Head of caudate nucleus (tissue), 42 donors: ENCODE measurements at places on chromosomes 3 and 15.

GRCh38 chr15:91824256-91824655, 29.3 kb upstream of the SLCO3A1 start:
- no peak for DNase-seq

- DNase-seq: no peak
These were observed 29.0 kb upstream of the TBC1D21 start for GRCh38 chr15:73844356-73844755.

- peak; percentile 55 for DNase-seq
These were observed 41.0 kb upstream of the LIMD1 start for GRCh38 chr3:45553469-45553974.

GRCh38 chr3:33124638-33125037, 10.8 kb downstream of the CRTAP start:
- no peak for DNase-seq

DNA sequence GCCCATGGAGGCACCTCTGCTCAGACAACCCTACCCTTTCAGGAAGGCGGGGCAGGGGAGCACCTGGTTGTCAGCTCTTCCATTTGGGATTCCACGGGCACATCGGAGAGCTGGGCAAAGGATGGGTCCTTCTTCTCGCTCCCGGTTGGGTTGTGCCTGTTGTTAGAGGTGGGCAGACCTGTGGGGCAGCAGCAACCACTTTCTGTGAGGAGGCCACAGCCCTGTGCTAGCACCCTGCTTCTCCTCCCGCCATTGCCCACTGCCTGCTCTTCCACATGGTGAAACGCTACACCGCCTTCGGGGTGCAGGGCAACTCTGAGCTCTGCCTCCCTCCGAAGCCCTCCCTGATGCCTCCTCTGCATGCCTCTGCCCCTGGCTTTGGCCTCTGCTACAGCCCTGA, 7.0 kb upstream of the HHATL start:
- no peak for DNase-seq

DNA sequence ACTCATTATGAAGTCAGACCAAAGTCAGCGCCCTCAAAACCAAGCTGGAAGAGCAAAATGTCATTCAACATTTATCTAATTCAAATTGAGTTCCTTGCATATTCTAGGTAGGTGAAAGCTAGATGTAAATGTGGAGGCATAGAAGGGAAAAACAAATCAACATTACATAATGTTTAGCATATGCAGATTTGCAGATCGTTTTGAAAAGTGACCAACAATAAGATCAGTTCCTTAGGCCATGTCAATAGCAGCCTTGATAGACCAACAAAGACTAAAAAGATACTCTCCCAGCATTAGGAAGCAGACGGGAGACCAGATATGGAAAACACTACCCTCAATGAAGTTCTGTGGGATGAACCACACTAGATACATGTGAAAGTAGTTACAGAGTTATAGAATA, 83.0 kb downstream of the PLD1 start:
- DNase-seq: no peak

GRCh38 chr3:12141350-12141749, 17.4 kb downstream of the TIMP4 start:
- no peak for DNase-seq

DNA sequence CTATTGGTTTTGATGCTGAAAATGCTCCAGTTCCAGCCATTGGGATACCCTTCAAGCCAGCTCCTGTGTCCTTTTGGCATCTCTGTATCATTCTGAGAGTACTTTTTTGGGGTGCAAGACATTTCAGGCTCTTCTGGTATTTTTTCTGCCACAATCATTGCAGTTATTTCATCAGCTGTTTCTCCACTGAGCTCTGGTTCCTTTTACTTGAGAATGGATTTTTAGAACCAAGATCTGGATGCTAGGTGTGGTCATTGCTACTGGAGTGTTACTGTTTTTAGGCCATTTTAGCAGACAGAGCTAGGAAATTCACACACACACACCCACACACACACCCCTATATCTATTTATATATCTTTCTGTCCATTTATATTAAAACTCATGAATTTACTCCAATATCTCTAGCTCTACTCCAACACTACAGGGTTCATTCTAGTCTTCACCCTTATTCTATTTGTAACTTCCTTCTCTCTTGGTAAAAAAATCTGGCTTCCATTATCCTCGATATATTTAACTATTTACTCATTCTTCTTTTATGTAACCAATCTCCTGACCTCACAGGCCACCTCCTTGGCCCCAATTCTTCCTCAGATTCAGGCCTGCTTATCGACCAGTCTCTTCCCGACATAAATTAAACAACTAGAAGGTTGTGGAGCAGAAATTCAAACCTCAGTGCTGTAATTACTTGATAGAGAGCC, 17.0 kb downstream of the SLC35G2 start:
- no peak for DNase-seq

- DNase-seq: no peak
These were observed 6.7 kb downstream of the P2RY12 start for GRCh38 chr3:151377768-151378385.

DNA sequence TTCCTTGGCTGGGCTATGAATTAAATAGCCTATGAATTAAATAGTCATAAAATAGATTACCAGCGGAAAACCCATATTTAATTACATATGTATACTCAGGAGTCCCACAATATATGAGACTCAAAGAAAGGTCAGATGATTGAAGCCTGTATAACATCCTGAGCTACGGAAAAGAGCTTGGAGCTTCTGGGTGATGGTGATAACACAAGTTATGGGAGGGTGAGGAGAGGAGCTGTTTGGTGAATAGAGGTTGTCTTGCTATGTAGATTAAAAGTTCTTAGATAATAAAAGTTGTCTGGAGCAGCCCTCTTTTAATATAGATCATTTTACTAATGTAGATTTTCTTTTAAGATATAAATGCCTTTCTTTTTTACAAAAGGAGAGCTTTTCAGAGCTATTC, 1.8 kb downstream of the PML start:
- no peak for DNase-seq

GRCh38 chr3:63413523-63413922, 135.4 kb downstream of the SYNPR start:
- DNase-seq: no peak

- DNase-seq: no peak
These were observed 127.9 kb downstream of the MITF start for GRCh38 chr3:69866988-69867720.

DNA sequence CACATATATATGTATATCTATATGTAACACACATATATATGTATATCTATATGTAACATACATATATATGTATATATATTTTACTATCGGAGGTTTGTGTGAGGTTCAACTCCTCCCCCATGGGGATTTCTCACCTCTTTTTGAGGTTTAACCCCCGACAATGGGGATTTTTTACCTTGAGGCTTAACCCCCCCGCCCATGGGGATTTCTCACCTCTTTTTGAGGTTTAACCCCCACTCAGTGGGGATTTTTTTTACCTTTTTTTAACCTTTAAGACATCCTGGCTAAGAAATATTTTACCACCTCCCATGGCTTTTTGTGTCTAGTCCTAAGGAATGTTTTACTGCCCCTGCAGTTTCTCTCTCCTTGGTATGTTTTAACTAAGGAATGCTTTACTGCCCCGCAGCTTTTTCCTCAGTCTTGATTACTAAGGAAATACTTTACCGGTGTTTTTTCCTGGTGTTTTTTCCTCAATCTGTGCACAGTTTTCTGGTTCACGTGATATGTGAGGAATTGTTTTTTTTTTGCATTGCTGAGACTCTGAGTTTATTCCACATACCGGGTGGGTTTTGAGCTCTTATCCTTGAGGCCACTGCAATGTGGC, 185.2 kb downstream of the KLF13 start:
- no peak for DNase-seq

DNA sequence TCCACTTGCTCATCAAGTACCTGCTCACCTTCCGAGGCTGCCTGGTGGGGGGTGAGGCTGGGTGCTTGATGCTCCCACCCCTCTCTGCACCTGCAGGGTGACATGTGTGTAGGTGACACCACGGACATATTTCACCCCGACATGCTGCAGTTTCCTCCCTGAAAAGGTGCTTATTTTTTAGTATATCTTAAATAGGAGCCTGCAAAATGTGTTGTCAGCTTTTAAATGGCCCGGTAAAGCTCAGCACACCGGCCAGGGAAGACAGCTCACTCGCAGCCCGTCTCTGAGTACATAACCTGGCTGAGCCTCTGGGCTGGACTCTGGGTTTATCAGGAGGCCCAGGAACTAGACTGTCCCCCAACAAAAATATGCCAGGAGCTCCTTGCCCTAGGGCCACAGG, 89.3 kb upstream of the LINGO1 start:
- no peak for DNase-seq

DNA sequence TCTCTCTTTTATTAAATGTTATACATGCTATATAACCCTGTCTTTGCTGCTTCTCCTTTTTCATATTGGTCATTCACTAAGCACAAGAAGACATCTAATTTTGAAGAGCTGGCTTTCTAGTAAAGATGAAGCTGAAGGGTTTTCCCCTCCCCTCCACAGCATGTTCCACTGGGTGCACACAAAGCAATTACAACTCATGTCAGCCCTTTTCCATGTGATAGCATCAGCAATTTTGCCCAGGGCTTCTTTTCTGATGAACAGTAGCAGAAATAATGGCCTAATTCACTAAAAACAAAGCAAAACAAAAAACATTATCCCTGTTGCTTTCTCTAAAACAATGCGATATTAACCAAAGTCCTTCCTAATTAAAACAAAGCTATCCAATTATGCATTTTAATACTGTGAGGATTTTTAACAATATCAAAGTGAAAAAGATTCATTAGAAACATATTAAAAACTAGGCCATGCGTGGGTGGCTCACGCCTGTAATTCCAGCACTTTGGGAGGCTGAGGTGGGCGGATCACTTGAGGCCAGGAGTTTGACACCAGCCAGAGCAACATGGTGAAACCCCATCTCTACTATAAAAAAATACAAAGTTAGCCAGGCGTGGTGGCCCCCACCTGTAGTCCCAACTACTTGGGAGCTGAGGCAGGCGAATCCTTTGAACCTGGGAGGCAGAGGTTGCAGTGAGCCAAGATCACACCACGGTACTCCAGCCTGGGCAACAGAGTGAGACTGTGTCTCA, 12.2 kb upstream of the PIK3R4 start:
- no peak for DNase-seq

DNA sequence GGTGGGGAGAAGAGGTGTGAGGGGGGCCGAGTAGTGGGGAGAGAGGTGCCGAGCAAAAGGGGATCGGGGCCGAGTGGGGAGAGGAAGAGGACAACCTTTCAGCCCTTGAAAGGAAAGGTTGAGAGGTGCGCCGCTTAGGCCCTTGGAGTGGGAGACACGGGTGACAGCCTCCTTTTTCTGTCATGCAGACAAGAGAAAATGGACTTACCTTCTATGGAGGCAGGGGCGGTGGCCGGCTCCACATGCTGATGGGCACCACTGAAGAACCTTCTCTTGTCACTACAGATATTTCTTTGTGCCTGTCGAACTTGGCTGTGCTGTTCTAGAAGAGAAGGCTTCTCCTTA, 421 bp downstream of the KLHL18 start:
- peak; percentile 21 for DNase-seq

DNA sequence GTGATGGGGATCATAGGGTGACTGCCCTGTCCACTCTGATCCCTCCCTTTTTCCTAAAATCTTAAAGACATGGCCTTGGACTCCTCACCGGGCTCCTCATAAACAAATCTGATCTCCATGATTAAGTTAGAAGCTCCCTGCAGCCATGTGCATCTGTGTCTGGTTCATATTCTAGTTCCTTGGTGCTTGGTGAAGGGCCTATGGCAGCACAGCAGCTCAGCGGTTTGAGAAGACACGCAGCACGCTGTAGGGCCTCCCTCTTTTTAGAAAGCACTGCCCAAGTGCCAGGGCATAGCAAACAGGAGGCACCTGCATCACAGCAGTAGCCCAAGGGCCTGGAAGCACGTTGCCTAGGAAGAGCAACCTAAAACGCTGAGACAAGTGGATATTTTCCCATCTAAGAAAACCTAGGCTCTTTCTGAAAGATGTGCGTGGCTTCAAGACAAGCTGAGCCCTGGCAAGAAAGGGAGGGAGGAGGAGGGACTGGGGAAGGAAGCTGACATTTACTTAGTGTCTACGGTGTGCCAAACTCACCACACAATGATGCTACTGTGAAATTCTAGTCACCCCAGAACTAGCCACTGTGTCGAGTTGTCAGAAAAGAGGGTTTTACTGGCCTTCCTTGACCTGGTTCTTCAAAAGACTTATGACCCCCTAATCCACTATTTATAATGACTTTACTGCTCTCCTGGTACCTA, 14.9 kb upstream of the ULK3 start:
- no peak for DNase-seq

DNA sequence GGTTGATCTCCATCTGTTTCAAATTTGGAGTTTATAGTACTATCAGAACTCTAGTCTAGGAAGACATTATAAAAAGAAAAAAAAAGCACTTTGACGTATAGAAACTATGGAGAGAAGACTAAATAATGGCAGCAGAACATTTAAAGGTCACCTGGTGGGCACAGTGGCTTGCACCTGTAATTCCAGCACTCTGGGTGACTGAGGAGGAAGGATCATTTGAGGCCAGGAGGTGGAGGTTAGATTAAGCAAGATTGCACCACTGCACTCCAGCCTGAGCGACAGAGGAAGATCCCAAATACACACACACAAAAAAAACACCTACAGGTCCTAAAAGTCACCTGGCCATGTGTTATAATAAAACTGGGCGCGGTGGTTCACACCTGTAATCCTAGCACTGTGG, 13.8 kb downstream of the SIN3A start:
- no peak for DNase-seq

- no peak for DNase-seq
These were observed 712.4 kb upstream of the UBE2E2 start for GRCh38 chr3:22490747-22491146.

DNA sequence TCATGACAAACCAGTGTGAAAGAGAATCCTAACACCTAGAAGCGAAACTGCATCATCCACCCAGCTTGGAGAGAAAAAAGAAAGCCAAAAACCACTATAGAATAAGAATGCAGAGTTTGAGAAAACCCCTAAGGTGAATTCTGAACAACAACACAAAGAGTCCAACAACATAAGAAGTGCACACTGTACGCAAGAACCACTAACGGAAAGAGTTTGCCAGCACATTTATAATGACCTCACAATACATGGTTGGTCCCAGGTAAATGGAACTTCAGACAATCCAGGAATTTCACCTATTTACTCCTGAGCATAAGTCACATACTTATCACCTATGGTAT, 128.3 kb upstream of the BHLHE40 start:
- DNase-seq: no peak

GRCh38 chr3:114178770-114179368, at the start of gene DRD3:
Gene DRD3, minus strand, starts transcription at chr3:114179052. Its CDS starts 7,060 bp downstream, at chr3:114171992.
- DNase-seq: no peak

DNA sequence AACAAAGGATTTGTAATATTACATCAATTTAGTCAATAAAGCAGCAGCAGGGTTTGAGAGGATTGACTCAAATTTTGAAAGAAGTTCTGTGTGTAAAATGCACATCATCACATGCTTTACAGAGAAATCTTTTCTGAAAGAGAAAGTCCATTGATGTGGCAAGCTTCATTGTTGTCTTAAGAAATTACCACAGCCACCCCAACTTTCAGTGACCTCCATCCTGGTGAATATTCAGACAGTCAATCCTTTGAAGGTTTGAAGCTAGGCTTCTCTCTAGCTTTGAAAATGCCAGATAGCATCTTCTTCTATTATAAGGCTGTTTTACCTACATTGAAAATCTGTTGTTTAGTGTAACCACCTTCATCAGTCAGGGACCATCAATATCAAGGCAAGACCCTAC, 51.8 kb upstream of the SETMAR start:
- DNase-seq: no peak
